ENCODE measurements at places on chromosomes 4 and X.

- ATAC-seq, result peak; percentile 38
Observed at GRCh38 chrX:79117078-79117477, 27.4 kb upstream of the GPR174 start.

GRCh38 chrX:45660477-45660876 is 459.8 kb upstream of the DIPK2B start:
- ATAC-seq, result no peak

DNA sequence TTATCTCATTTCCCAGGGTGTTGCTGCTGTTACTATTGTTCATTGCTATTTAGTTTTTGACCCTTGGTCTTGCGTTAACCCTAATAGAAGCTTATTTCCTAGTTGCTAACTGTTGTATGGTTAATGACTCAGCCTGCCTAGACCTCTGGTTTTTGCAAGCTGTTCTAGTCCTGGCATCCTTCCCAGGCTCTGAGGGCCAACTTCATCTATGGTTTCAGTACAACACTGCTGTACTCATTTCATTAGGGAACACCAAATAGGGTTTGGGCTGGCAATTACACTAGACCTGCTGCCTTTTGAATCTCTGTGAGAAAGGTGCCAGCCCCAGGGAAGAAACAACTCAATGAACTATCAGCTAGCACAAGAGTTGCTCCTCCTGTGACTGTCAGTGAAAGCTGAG is 59.6 kb downstream of the DCX start:
- no peak for ATAC-seq

DNA sequence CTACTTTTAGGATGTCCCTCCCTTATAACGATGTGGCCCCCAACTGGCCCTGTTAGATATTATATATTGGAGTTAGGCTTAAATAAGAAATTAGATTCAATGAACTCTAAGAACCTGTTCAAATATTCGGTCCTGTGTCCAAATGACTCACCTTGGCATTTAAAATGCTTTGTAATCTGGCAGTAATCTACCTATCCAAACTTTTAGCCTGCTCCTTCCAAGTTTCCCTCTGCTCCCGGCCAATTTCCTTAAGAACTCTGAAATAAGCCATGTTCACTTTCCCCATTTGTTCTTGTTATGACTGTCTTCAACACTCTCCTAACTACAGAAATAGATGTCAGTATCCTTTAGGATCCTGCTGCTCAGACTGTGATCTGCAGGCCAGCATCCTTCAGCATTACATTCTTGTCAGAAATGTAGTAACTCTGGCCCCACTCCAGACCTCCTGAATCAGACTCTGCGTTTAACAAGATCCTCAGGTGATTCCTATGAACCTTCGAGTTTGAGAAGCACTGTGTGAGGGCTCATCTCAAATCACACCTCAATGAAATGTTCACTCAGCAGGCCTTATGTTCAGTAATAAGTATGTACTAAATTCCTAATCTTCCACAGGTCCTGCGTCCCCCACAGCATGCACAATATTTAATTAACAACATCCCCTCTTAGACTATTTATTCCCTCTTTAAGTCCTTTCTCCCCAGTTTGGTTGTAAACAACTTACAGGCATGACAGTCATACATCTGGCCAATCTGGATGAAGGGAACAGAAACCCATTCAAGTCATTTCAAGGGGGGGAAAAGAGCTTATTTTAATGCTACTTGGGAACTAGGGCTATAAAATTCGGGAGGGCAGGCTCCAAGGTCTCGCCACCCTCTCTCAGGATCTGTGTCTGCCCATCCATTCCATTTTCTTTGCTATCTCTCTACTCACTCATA is 3.0 kb downstream of the ATP8A1 start:
- no peak for ATAC-seq

DNA sequence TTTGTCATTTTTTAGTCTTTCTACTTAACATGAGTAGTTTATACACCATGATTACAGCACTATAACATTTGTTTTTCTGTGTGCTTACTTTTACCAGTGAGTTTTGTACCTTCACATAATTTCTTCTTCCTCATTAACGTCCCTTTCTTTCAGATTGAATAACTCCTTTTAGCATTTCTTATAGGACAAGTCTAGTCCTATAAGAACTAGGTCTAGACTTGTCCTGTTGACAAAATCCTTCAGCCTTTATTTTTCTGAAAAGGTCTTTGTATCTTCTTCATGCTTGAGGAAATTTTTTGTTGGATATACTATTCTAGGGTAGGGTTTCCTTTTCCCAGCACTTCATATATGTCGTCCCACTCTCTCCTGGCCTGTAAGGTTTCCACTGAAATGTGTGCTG is 253.3 kb upstream of the ARHGAP24 start:
- ATAC-seq, result no peak

- ATAC-seq, result no peak
Observed at GRCh38 chr4:89171176-89171805, 60.0 kb downstream of the TIGD2 start.

DNA sequence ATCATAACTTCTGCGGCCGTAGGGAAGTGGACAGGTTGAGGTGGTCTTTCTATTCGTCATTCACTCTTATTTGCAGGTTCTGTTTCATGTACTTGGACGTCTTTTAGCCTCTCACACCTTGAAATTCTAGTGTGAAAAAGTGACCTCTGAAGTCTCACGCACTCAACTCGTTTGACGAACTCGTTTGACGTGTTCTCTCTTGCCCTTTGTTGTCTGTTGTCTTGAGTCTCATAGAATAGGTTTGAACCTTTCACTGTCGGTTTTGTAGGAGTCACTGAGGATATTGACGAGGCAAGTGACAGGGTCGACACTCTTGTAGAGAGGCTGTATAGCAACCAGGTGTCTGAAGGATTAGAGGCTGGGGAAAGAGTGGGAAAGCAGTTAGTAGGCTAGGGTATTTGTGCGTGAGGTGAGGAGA is 1.1 kb upstream of the PGRMC2 start:
- no peak for ATAC-seq

DNA sequence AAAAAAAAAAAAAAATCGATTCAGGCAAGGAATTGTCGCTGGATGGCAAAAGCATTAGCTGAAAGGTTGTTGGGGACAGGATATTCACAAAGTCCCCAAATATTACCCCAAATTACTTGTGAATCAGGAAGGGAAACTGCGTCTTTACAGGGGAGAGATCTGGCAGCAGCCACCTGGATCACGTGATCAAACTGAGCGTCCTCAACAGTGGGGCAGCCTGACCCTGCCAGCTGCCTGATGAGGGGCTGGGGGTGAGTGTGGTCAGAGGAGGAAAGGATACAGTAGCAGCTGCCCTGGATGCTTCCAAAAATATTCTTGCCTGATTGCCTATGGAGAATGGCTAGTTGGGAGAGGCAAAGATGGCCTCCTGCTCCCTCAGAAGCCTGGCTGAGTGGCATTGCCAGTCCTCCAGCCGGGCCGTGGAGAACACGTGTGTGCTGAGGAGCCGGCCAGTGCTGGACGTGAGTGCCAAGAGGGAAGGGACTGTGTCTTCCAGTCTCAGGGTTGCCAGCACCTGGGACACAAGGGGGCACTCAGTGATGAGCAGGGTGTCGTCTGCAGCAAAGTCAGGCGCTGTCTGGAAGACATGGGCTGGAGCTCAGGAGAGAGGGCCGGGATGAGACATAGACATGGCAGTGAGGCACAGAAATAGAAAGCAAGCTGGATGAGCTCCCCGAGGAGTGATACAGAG is 3.0 kb upstream of the LAGE3 start:
- no peak for ATAC-seq

DNA sequence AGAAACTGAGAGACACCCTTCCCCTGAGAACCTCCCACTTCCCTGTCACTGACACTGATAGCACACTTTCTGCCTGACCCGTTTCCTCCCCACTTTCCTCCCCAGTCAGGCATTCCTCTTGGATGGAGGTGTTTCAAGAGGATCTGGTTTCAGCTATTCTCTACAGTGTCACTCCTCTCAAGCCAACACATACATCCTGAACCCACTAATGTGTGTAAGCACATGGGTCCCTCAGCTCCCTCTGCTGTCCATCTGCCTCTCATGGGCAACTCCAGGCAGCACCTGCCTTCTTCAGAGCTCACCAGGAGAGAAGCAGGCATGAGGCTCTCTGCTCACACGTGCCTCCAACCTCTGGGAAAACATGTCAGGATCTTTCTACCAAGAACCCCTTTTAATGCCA is 207.6 kb downstream of the NAF1 start:
- ATAC-seq, result no peak

- no peak for ATAC-seq
Observed at GRCh38 chr4:148007792-148008191, 275.9 kb downstream of the ARHGAP10 start.

GRCh38 chr4:101411926-101412325 is 64.6 kb upstream of the PPP3CA start:
- no peak for ATAC-seq

DNA sequence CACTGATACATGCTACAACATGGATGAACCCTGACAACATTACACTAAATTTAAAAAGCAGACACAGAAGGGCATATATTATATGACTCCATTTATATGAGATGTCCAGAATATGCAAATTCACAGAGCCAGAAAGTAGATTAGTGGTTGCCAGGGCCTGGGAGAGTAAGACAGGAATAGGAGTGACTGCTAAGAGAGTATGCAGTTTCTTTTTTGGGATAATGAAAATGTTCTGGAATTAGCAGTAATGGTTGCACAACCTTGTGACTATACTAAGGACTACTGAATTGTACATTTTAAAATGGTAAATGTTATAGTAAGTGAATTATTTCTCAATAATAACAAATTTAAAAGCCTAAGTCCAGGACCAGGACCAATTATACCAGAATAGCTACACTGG is 29.5 kb upstream of the NUP54 start:
- no peak for ATAC-seq

GRCh38 chr4:38804654-38805295 is at the start of gene TLR1:
Gene TLR1, minus strand, starts transcription at chr4:38804791. Its CDS starts 5,960 bp downstream, at chr4:38798831.
- ATAC-seq, result peak; percentile 48

- no peak for ATAC-seq
Observed at GRCh38 chr4:167715176-167715575, 377.2 kb upstream of the ANXA10 start.

DNA sequence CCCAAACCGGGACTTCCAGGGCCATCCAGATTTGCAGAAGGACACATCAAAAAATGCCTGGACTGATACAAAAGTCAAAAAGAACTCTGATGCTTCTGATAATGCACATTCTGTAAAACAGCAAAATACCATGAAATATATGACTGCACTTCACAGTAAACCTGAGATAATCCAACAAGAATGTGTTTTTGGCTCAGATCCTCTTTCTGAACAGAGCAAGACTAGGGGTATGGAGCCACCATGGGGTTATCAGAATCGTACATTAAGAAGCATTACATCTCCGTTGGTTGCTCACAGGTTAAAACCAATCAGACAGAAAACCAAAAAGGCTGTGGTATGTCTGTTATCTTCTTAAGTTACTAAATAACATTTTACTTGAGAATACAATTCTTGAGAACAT is 9.2 kb downstream of the PLK4 start:
- no peak for ATAC-seq

DNA sequence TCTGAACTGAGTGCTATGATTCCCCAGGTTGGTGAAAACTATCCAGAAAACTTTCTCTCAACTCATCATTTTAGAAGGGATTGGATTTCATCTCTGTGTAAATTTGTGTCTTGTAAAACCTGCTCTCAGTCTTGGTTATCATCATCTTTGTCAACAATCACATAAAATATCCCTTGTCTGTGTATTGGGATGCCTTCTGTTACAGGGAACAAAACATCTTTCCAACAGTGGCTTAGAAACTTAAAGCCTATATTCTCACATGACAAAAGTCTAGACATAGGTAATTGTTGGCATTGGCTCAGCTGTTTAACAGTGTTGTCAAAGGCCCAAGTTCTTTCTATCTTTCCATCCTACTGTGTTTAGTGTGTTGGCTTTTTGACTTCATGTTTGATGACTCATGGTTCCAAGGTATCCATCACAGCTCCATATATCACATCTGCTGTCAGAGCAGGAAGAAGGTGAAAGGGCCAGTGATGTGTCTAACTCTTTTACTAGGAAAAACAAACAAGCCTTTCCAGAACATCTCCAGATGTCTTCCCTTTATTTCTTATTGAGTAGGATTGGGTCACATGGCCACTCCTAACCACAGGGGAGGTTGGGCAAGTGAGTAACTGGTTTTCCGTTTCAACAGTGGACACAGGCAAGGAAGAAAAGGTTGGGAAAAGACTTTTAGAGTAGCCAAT is 65.0 kb downstream of the PHEX start:
- no peak for ATAC-seq

GRCh38 chrX:136450050-136450830 is 37.5 kb upstream of the BRS3 start:
- no peak for ATAC-seq

DNA sequence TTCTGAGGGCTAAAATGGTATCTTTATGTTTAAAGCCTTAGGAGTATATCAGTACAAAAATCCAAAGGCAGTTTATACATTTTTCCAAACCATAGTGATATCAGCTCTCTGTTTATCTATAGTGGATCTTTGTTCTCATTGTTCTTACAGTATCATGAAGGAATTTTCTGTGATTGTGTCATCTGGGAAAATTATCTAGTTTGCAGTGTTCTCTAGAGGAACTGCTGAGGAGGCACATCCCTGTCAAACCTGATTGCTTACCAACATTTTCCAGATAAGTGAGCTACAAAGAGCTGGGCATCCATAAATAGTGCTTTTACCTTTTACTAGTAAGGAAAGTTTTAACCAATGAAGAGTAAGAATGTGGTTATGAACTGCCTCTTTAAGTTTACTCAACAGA is 44.9 kb upstream of the SLC25A31 start:
- no peak for ATAC-seq
